EL (cell line): ENCODE measurements at places on chromosomes 6 and 20.

DNA sequence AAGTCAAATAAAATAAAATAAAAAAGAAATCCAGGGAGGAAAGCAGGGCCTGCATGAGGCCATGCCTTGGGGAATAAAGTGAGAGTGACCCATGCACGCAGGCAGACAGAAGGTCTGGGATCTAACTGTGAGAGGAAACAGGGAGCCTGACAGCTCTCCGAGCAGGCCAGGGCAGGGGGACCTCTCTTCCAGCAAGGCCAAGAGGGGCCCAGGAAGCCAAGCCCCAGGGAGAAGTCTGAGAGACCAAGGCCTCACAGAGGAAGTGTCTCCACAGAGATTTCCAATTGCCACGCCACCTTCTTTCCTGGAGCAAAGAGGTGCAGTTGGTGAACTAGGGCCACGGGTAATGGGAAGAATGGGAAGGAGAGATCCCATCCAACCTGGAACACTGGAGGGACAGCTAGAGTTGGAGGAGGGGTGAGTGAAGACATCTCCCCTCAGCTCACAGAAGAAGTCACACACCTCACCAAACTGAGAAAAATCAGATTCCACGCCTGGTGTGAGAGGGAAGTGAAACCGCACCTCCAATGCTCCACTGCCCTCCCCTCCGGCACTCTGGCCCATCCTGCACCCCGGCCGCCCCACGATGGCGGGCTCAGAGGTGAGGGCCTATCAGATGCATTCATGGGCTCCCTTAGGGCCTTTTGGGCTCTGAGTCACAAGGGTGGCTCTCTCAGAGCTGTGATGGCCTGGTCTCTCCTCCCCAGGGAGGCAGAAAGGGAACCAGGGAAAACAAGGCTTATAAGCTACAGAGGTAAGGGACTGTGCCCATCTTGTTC, 25.1 kb upstream of the TAF8 start:
- DNase-seq = no peak

GRCh38 chr6:166640342-166641043, 13.4 kb upstream of the RPS6KA2 start:
- DNase-seq = no peak

GRCh38 chr20:44959638-44960102, 527 bp downstream of the TOMM34 start:
- DNase-seq = peak; percentile 72

DNA sequence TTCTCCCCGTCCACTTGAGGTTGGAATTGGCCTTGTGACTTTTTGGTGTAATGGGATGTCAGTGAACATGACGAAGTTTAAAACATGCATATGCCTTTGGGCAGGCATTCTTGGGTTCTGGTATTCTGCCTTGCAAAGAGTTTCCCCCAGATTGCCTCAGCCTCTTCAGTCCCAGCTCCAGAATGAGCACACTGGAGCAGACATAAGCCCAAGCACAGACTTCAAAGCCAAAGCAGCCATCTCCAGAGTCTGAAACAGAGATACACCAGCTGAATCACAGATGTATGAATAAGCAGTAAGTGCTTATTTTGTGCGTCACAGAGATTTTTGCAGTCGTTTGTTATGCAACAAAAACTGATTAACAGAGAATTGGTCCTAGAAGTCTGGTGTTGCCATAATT, 546.0 kb downstream of the FRK start:
- DNase-seq = peak; percentile 65

DNA sequence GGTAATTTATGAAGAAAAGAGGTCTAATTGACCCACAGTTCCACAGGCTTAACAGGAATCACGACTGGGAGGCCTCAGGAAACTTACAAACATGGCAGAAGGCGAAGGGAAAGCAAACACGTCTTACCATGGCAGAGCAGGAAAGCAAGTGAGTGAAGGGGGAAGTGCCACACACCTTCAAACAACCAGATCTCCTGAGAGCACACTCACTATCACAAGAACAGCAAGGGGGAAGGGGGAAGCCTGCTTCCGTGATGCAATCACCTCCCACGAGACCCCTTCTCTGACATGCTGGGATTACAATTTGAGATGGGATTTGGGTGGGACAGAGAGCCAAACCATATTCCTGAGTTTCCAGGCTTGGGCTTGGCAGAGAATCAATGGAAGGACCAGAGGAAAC, 124.1 kb upstream of the RAB32 start:
- DNase-seq = no peak

GRCh38 chr6:100177956-100178355, 183.9 kb upstream of the MCHR2 start:
- no peak for DNase-seq

DNA sequence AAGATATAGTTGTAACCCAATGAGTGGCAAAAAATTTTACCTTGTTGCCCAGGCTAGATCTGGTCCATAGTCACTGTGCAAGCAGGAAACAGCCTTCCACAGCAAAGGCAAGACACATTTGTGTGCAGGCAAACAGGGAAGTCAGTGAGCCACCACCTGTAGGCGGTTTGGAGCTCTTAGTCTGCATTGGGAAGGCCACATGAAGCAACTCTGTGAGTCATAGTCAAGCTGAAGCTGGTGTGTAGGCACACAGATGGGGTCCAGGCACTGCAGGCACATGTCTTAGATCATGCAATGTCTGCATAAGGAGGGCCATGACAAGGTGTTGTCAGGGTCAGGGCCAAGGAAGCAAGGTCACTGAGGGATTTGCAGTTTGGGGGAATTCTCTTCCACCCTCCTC, 543.2 kb upstream of the EPHA7 start:
- no peak for DNase-seq

GRCh38 chr6:166737261-166737660, 110.2 kb upstream of the RPS6KA2 start:
- no peak for DNase-seq

- DNase-seq = no peak
These were observed 291.7 kb downstream of the SLC35F1 start for GRCh38 chr6:118198746-118199145.

DNA sequence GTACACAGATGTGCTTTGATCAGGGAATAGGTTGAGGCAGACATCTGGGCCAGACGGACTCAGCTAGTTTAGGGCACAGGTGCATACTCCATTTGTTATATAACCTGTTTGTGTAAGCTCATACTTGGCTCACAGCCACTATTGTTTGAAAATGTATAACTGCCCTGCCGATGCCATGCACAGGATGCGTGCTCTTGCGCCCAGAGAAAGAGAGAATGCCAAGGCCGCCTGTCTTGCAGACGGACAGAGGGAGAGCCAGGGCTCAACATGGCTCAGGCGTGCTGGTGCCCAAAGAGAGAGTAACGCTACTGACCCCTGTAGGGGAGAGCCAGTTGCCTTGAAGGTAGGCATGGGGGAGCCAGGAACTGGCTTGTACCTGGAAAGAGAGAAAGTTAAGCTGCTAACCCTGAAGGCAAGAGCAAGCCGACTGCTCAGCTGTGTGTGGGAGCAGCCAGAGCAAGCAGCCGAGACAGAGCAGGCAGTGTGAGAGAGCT, 57.7 kb downstream of the FAM229B start:
- no peak for DNase-seq

DNA sequence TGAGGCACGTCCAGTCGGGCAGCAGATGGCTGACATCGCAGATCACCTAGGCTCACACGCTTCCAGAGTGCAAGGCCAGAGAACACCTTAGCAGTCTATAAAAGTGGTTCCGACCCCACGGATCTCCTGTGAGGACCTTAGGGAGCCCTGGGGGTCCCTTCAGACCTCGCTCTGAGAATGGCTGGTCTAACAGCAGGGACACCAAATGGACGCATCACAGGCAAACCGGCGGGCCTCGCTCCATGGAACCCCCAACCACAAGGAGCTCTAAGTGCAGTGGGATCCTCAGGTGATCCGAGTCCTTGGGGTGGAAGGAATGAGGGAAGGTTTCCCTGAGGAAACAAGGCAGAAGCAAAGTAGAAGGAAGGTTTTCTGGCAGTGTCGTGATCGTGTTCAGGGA, 135.4 kb downstream of the SMOC2 start:
- no peak for DNase-seq

DNA sequence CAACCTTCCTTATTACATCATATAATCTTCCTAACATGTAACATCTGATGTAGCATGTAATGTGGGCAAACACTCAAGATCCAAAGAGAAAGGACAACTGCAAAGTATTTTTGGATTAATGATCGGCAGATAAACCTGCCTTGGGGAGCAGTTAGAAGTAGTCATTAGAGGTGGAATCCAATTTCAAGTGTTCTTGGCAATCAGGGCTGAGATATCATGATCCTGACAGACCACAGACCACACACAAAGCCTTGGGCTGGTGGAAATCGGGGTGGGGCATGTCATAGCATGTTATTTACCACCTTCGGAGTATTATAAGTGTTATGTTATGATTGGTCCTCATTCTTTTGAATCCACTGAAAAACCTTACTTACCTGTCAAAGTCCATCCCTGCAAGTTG, 16.3 kb downstream of the NCOA5 start:
- DNase-seq = no peak

DNA sequence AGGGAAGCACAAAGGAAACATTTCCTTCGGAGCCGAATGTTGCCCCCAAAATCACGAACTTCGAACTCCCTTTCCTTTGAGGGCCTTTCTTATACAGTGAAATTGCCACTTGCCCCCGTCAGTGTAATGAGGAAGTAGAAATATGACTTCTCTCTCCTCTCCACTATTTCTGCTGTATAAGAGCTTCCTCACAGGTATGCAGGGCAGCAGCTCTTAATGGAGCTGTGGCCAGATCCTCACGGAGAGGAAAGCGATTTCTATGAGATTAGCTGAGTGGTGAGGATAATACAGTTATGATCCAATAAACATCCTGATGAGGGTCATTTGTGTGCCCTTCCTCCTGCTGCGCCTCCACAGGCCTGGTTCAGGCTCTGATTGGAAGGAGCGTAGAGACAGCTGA, 10.8 kb upstream of the CPNE5 start:
- DNase-seq = no peak

- DNase-seq = no peak
These were observed 192.8 kb downstream of the LRFN2 start for GRCh38 chr6:40394381-40394780.

GRCh38 chr20:8129211-8129976, 2.7 kb upstream of the PLCB1 start:
- DNase-seq = peak; percentile 56

GRCh38 chr20:9286501-9287461, 217.9 kb downstream of the PLCB4 start:
- peak; percentile 55 for DNase-seq

DNA sequence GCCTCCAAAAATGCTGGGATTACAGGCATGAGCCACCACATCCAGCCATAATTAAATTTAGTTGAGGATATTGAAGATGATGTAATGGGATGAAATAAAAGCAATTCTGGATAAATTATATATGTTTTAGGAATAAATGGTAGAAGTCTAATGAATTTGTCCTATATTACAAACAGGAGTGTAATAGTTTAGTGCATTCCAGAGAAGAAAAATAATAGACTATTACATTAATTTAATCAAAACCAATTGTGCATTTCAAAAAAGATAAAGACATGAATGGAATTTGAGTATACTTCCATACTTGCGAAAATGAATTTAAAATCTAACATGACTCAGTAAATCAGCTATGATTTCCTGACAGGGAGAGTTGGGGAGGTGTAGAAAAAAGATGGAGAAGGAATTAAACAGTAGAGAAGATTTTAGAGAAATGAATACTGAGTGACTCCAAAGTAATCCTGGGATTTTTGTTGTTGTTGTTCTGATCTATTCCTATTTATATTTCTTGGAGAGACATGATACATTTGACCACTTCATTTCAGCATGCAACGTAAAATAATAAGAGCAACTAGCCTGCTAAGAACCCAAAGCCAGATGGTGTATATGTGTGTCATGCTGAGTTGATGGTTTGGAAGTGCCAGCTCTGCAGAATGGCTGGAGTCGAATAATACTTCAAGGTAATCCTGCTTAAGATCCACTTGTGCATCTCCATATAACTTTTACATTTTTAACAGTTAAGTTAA, 67.4 kb downstream of the AIG1 start:
- no peak for DNase-seq

DNA sequence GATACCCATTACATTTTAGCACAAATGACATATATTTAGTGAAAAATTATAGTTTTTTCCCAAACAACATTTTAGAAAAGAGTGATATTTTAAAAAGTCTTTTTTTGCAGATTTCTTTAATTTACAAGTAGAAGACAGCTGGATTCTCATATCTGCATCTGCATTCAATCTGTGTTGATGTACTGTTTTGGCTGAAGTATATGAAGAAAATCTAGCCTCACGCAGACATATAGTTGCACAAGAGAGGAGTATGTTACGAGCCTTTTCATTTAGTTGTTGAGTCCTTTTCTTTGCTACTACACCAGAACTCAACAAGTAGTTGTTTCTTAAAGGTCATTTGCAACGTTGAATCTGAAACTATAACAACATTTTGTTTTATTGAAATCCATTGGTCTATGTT, 314.3 kb upstream of the SUPT3H start:
- DNase-seq = no peak

- DNase-seq = no peak
These were observed 157.3 kb downstream of the DTNBP1 start for GRCh38 chr6:15505463-15505918.

DNA sequence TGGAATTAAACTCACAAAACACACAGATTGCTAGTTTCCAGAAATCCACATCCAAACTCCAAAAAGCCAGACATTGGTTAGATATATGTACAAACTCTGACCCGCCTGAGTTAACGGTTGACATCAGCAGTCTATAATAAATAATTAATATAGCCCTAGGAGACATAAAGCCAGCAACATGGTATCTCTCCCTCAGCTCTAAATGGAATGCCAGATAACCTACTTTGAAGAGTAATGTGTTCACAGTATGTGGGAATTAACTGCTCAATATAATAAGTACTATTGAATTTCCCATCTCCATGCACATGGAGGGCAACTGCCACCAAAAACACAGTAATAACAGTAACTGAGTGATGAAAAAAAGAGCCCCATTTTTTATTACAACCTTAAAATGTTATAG, 383.2 kb downstream of the CD83 start:
- DNase-seq = no peak

- DNase-seq = no peak
These were observed 89.9 kb downstream of the MTFR2 start for GRCh38 chr6:136160250-136160649.

DNA sequence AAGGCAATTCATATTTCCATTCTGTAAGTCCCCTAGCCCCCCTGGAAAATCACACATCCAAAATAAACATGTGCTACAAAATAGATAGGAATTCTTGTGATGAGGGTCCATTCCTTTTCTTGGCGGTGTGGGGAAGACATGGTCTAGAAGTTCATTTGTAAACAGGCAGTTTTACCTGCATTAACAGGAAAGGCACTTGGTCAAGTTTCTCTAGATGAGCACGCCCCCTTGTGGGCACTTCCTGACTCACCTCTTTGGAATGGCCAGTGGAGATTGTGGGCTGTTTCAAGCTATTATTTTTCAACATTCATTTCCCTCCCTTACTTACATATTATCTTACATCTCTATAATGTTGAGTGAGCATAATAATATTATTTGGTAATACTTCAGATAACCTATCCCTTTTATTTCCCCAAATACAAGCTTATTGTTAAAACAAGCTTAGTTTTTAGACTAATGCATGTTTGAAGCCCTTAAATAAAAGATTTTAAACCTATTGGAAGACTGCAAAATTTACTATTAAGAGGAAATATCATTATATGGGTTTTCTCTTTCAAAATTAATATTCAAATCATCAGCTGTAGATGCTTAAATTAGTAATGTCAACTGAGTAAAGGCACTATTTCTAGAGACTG, 92.1 kb downstream of the TASP1 start:
- DNase-seq = peak; percentile 71

- DNase-seq = no peak
These were observed 66.8 kb upstream of the STX16 start for GRCh38 chr20:58584051-58584824.
